T follicular helper cell (primary cell): ENCODE measurements at places on chromosomes 1 and 21.

- no peak for DNase-seq
Measured at GRCh38 chr1:167669209-167670124, 39.4 kb downstream of the RCSD1 start.

- DNase-seq, result no peak
Measured at GRCh38 chr21:46040707-46041106, 57.2 kb upstream of the COL6A2 start.

DNA sequence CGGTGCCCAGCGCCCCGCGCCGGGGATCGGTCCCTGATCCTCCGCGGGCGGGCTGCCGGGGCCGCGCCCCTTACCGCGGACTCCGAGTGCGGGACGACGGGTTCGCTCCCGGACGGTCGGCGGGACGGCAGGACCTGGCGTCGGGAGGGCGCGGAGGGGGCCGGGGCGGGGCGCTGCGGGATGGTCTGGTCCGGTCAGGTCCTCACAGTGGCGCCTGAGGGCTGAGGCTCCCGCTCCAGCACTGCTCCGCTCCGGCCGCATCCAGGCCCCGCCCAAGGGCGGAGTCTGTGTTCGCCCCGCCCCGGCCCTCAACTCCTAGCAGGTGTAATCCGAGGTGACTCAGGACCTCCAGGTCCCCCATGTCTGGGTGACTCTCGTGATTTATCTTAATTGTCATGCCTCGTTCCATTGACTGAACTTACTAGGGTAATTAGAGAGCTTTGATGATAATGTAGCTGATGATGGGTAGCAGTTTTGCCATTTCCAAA lies at the start of gene RAB3B:
Gene RAB3B, minus strand, starts transcription at position 223 of the 488 bp plus-strand sequence. CDS start 13,583 bp downstream, outside the sequence.
- peak; percentile 60 for DNase-seq

GRCh38 chr1:230592848-230593414 lies 49.4 kb upstream of the COG2 start:
- DNase-seq, result no peak

- DNase-seq, result no peak
Measured at GRCh38 chr1:106907795-106908194, 148.7 kb upstream of the PRMT6 start.

DNA sequence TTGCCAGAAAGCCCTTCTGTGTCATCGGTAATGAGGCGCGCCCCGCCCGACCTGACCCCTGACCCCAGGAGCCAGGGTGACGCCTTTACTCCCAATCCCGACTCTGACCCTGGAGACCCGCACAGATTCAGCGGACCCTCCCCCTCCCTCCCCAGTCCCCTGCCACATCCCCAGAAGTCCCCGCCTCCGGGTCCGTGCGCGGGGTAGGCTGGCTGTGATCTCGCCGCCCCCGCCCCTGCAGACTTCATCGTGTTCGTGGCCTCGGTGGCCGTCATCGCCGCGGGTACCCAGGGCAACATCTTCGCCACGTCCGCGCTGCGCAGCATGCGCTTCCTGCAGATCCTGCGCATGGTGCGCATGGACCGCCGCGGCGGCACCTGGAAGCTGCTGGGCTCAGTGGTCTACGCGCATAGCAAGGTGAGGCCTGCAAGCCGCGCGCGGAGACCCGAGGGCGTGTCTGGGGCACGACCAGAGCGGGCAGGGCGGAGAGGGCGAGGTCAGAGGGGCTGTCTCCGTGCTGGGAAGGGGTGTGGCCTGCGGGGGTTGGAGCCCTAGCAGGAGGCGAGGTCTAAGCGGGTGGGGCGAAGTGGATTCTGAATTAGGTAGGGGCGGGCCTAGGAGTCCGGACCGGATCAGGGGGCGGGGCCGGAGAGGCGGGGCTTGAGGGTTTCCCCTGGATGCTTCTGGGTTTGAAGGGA lies 34.8 kb downstream of the KCNQ4 start:
- peak; percentile 84 for DNase-seq

- no peak for DNase-seq
Measured at GRCh38 chr1:206816390-206817287, 44.3 kb upstream of the IL10 start.

- DNase-seq, result no peak
Measured at GRCh38 chr1:113875714-113876113, 4.2 kb upstream of the PTPN22 start.

DNA sequence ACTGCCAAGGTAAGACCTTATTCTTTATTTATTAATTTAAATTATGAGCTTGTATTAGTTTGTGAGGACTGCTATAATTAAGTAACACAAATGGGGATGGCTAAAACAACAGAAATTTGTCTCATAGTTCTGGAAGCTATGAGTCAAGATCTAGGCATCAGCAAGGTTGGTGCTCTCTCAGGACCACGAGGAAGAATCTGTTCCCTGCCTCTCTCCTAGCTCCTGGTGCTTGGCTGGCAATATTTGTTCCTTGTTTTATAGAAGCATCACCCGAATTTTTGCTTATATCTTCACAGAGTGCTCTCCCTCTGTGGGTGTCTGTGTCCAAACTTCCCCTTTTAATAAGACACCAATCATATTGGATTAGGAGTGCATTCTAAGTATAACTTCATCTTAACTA lies 41.4 kb upstream of the CCDC190 start:
- DNase-seq, result no peak

DNA sequence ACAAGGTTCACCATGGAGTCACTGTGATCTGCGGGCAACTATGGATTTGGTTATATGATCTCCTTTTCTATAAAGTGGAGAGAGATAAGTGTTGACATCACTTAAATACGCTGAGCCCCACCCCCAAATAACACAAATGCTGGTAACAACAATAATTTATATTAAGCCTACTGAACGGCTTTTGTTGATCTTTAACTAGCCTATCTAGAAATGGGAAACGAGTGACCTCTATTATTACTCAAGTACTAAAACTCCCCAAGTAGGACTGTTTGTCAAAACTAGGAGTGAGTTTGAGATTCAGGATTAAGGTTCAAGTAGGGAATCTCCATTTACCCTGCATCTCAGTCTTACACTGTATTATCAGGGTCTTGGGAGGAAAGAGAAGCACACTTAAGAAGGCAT lies 52.2 kb downstream of the MAP3K7CL start:
- no peak for DNase-seq

DNA sequence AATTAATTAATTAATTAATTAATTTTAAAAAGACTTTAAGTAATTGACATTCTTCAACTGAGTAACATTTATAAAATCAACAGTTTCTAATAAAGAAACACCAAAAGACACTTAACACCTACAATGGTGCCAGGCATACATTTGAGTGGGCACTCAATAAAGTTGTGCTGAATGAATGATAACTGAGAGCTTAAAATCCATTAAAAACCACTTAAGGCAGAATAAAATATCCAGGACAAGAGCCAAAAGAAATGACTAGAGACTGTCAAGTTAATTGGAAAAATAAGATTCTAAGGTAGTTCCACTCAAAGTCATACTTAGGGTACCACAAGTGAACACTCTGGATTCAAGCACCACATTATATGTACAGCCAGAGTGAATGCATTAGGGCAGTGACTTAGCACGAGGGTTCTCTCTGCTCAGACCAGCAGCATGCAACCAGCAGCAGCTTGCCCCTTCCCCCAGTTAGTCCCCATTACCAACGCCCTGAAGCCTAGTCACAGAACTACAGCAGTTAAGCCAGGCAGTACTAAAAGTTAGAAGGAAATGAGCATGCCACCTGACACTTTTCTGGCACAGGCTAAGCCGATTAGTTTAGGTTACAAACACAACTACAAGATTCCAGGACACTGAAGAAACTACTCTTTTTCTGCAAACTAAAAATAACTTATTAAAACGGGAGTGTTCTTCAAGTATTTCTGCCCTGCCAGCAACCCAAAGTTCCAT lies 46.5 kb downstream of the LUZP1 start:
- no peak for DNase-seq

DNA sequence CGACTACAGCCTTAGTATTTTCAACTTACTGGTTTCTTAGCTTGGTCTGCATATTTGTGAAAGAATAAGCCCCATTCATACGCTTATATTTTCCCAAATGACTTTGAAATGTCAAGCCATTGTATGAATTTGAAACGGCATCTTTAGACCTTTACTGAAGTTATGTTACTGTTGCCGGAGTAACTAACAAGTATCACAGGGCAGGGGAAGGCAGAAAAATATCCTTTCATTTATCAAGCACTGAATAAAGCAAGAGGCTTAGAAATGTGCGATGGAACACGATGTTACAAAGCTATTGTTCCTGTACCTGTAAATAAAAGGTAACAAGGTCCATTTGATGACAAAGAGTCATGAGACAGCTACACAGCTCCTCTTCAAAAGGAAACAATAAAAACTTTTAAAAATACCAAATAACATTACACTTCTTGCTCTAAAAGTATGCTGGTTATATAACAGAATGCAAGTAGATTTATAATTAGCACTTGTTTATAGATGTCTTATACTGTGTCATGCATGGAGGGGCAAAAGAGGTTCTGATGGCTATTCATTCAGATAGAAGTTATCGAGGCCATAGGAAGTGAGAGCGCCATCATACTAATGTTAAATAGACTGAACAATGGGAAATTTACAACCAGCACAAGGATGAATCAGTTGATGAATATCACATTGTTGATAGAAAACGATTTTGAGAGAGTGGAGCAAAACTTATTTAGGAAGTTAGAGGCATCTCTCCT lies 322.6 kb downstream of the RGS7 start:
- no peak for DNase-seq

DNA sequence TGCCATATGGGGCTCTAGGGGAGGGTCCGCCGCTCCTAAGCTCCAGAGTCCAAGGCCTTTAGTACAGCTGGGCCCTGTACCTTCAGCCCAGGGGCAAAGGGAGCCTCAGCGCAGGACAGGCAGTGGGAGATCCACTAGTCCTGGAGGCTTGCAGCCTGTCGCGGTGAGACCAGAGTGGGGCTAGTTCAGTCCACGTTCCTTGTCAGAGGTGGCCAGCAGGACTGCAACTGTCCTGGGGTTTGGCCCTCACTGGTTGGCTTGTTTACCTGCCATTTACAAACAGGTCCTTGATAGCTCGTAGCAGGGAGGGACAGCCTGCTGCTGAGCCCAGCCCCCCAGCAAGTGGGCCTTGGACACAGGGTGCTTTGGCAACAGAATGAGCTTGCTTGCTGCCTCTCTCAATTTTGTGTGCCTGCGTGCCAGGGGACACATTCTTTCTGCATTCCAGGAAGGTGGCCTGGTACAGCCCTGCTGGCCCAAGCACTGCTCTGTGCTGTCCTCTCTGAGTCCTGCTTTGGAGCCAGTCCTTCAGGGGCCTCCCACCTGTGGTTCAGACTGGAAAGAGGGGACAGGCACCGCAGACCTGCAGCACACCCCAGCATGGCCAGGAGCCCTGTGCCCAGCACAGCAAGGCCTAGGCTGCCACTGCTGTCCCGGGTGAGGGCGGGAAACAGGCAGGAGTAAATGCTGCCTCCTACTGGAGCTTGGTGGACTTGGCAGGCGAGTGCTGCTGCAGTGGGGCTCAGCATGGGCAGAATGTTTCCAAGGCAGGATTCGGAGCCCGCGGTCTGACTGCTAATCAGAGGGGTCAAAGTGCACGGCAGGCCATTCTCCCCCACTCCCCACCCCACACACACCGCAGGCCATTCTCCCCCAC lies 15.2 kb downstream of the H6PD start:
- DNase-seq, result no peak

- no peak for DNase-seq
Measured at GRCh38 chr1:183000167-183000962, 22.9 kb upstream of the LAMC1 start.

GRCh38 chr1:230849451-230850224 lies 18.7 kb downstream of the C1orf198 start:
- no peak for DNase-seq

DNA sequence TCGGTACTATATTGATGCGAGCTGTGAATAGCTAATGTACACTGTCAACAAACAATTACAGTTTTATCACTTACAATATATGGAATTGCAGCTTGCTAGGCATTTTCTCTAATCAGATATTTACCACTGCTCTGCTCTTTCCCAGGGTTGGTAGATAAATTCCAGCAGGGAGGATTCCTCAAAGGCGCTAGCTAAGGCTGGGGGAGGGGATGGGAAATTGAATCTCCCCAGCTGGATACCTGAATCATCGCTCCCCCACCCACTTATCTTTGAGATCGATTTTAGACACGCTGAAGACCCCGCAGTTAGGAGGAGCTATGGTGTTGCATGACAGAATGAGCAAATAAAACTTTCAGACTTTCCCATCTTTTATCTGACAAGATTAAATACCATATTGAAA lies 127.2 kb downstream of the CSMD2 start:
- DNase-seq, result no peak

DNA sequence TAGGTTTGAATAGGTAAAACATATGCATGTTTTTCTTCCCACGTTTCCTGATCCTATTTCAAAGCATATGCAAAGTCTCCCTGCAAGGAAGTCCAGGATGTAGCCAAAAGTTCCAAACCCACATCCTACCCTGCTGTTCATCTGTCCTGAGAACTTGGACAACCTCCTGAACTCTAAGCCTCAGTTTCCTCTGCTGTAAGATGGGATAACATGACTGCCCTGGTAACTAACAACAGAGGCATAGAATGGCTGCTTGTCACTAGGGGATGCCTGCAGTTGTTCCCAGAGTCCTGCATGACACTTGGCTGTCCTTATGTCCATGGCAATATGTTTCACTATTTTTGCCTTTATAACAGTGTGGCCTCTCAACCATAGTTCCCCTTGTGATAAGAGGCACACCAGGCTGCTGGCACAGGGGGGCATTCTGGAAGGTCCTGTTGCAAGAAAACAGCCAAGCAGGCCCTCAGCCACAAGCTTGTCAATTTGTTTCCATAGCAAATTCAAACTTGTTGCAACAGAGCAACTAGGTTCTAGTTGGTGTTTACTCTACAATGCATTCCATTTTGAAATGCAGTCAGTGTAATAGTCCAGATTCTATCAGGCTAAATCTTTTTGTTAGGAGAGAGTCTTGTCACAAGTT lies 1.5 kb upstream of the HDGF start:
- no peak for DNase-seq

GRCh38 chr1:17053685-17054410 lies at the start of gene SDHB:
Gene SDHB, minus strand, starts transcription at chr1:17054032. Its CDS starts 13 bp downstream, at chr1:17054019.
- DNase-seq, result peak; percentile 98

DNA sequence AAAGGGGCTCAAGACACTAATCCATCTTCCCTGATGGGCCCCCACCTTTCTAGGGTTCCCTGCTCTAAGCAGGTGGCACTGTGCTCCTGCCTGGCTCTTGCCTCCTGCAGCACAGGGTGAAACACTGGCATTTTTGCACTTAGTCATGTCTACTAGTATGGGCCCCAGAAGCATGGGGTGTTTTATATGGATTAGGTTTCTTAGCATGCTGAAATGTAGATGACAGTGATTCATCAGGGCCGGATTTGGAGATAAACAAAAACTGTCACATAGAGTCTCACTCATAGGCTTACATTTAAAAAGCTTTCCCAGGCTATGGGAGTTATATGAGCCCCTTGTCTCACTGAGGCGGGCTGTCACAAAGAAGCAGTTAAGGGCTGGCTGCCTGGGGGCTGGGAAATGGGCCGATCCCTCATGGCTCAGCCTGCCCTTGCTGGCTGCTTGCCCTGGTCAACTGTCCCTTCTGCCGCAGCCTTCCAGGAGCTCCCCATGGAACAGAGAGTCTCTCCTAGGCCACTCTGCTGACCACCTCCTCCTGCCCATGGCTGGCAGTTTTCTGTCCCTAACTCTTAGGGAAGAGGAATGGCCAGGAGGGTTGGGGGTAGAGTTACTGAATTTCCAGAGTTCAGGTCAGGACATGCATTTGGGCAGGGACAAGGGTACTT lies 6.5 kb downstream of the GALNT2 start:
- DNase-seq, result no peak
